ENCODE measurements at places on chromosomes 3 and 15. TPM values are rescaled to one million over a fixed set of nuclear protein-coding genes. Genes with fewer than 3 reads are reported as not detected.

- no peak for DNase-seq
These were observed 68.7 kb downstream of the GAP43 start for GRCh38 chr3:115691964-115692363.

GRCh38 chr15:76664895-76665294, 240.2 kb downstream of the SCAPER start:
- no peak for DNase-seq

The ACTRT3 gene
- 2.6 TPM for total RNA-seq

DNA sequence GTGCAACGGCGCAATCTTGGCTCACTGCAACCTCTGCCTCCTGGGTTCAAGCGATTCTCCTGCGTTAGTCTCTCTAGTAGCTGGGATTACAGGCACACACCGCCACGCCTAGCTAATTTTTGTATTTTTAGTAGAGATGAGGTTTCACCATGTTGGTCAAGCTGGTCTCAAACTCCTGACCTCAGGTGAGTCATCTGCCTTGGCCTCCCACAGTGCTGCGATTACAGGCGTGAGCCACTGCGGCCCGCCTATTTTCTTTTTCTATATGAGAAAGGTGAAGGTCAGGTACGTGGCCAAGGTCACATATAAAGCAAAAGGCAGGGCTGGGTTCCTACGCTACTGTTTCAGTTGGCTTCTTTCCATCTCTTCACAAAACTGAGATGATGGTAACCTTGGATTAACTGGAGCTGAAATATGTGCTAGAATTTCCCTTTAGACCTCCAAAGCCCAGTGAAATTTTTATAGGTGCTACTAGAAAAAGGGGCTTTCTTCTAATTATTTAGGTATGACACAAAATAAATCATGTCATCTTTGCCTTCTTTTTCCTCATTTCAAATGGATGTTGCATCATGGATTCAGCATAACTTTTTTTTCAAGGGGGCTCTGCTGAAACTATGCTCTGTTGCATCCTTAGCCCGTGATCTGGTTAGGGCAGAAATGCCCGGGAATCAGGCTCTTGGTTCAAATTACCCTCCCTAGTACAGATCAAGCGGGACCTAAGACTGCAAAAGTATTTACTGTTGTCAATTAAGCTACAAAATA, 68.5 kb downstream of the MYO1E start:
- no peak for DNase-seq

The CHRM5 gene
- not detected for total RNA-seq

All from endothelial cell (in vitro differentiated cells).